Esophagus muscularis mucosa (tissue), 4 donors: ENCODE measurements at places on chromosomes 1 and 21. TPM values are rescaled to one million over a fixed set of nuclear protein-coding genes. Genes with fewer than 3 reads are reported as not detected.

GRCh38 chr1:24390924-24391782, 22.4 kb downstream of the STPG1 start:
- peak overlapping the region; percentile 78 for H3K27ac ChIP-seq
- peaks cover 23% of the 10 kb centered on the region for H3K36me3 ChIP-seq

- peaks cover 43% of the 10 kb centered on the region for H3K4me1 ChIP-seq
- H3K4me3 ChIP-seq = no peak overlapping the region
- peak; percentile 95 for DNase-seq
- peak overlapping the region; percentile 49 for H3K27ac ChIP-seq
- H3K36me3 ChIP-seq = no peaks in the 10 kb centered on the region
These were observed 99.7 kb downstream of the NMNAT2 start for GRCh38 chr1:183318433-183318832.

The RASAL2 gene
- 11.6 TPM for total RNA-seq

- DNase-seq = no peak
- H3K4me3 ChIP-seq = no peak overlapping the region
- no peaks in the 10 kb centered on the region for H3K36me3 ChIP-seq
- no peak overlapping the region for H3K27ac ChIP-seq
- H3K27me3 ChIP-seq = no peaks in the 10 kb centered on the region
- no peaks in the 10 kb centered on the region for H3K4me1 ChIP-seq
These were observed 4.9 kb downstream of the HAO2 start for GRCh38 chr1:119373465-119373864.

DNA sequence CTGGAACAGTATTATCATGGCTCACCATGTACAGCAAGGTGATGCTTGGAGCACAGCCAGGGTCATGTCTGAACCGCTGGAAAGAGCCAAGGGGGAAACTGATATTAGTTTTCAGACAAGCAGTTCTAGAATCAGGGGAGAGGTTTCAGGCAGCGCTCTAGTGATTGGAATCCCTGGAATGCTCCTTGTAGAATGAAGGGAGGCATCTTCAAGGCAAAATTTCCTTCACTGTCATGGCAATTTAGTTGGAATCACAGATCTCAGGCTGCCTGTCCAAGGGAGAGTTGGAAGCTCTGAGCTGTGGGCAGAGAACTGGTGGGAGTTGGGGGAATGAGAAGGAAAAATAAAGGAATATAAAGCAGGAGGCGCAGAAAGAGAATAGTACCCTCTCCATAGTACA, 737.1 kb downstream of the PTPRU start:
- no peak overlapping the region for H3K27ac ChIP-seq
- no peaks in the 10 kb centered on the region for H3K27me3 ChIP-seq
- H3K4me3 ChIP-seq = no peak overlapping the region
- no peaks in the 10 kb centered on the region for H3K36me3 ChIP-seq
- DNase-seq = no peak

The TACSTD2 gene
- total RNA-seq = 2.5 TPM

DNA sequence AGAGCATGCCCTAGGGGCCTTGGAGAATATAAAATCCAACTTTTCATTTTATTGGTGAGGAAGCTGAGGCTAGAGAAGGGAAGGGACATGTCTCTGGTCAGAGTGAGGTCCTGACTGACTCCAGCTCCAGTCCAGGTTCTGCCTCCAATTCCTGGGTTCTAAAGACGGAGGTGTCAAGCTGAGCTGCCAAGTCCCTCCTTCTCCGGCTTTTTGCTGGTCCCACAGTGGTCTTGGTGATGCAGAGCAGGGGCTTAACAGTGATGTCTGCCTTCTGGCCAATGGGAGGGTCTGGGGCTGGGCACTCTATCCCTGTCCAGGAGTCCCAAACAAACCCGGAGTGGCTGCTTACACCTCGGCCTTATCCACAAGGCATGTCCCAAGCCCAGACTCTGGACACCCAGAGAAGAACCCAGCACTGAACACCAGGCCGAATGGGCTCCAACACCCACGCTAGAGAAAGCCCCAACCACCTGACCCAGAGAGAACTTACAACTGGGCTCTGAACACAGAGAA, 104.8 kb downstream of the EBNA1BP2 start:
- no peak for DNase-seq
- H3K4me3 ChIP-seq = no peak overlapping the region
- H3K36me3 ChIP-seq = no peaks in the 10 kb centered on the region

DNA sequence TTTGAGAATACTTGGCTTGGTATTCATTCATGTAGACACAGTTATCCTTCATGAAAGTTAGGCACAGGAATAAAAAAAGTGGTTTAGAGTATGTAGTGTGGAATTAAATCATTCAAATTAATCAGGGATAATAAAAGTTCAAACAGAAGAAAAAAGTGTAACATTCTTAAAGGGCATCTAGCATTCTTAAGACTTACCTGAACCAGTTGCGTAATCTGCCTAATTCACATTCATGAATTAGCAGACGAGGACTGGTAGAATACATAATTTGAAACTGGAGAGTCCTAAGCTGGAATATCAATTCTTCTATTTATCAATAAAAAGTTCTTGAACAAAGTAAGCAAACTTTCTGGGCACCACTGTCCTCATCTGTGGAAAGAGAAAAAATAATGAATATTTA, 157.0 kb upstream of the DEPDC1 start:
- H3K4me3 ChIP-seq = no peak overlapping the region
- H3K27ac ChIP-seq = no peak overlapping the region
- DNase-seq = no peak
- no peaks in the 10 kb centered on the region for H3K4me1 ChIP-seq

GRCh38 chr1:164443166-164443565, 115.8 kb upstream of the PBX1 start:
- H3K27ac ChIP-seq = no peak overlapping the region
- H3K4me3 ChIP-seq = no peak overlapping the region
- no peaks in the 10 kb centered on the region for H3K36me3 ChIP-seq
- peaks cover 27% of the 10 kb centered on the region for H3K4me1 ChIP-seq

The MAGOH gene
- 33.9 TPM for total RNA-seq

- H3K27me3 ChIP-seq = no peaks in the 10 kb centered on the region
- no peak overlapping the region for H3K27ac ChIP-seq
- no peaks in the 10 kb centered on the region for H3K4me1 ChIP-seq
- DNase-seq = no peak
- no peak overlapping the region for H3K4me3 ChIP-seq
- H3K36me3 ChIP-seq = no peaks in the 10 kb centered on the region
These were observed 193.5 kb downstream of the PDE4B start for GRCh38 chr1:65986146-65986545.

GRCh38 chr1:42221456-42221855, 56.9 kb upstream of the GUCA2A start:
- H3K27ac ChIP-seq = no peak overlapping the region
- H3K4me3 ChIP-seq = no peak overlapping the region
- peaks cover 9% of the 10 kb centered on the region for H3K4me1 ChIP-seq
- DNase-seq = no peak
- no peaks in the 10 kb centered on the region for H3K36me3 ChIP-seq
- H3K27me3 ChIP-seq = no peaks in the 10 kb centered on the region

DNA sequence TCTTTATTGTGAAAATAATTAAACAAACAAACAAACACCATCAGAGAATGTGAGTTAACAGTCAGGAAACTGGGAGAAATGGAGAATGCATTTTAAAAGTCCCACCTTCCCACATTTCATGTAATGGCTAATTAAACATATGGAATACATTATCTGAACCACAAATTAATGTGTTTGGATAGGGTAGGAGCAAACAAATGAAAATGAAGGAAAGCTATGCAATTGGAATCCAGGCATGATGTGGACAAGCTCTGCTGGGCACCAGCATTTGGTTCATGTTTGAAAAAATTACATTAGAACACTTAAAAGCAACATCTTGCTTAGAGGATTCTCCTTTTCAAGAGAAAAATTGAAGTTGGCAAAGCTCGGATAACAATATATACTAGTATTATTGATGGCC, 628.1 kb downstream of the LMO4 start:
- no peak overlapping the region for H3K4me3 ChIP-seq
- peaks cover 18% of the 10 kb centered on the region for H3K4me1 ChIP-seq
- H3K36me3 ChIP-seq = no peaks in the 10 kb centered on the region
- no peak overlapping the region for H3K27ac ChIP-seq
- no peak for DNase-seq

DNA sequence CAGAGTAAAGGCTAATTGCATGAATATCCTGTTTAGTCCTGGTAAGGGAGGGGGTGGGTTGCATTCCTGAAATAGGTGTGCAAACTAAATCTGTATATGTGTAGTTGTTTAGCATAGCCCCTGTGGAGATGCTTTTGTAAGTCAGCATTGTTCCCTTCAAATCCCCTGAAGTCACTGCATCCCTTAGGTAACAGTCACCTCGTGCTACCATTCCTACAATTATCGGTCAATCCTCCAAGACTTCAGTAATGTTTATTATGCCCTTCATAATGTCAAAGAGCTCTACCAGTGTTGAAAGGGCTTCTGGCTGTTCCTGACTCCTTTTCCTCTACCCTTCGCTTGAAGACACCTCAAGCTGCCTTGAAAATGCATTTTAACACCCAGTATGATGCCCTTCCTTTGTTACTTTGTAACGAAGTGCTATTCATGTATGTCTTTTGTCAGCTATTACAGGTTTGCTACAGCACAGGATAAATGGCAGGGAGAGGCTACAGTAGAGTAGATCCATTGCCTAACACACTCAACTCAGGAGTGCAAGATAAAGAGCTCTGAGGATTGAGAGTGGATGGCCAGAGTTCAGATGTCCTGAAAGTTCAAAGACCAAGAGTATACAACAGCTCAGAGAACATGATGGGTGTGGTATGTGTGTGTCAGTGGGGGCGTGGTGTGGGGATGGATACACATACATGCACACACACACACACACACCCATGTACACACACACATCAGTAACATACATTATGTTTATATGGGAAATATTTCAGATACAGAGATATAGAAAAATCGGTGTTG, 27.4 kb upstream of the FOXD3 start:
- no peaks in the 10 kb centered on the region for H3K4me1 ChIP-seq
- peaks cover 18% of the 10 kb centered on the region for H3K27me3 ChIP-seq
- no peak overlapping the region for H3K27ac ChIP-seq
- H3K36me3 ChIP-seq = no peaks in the 10 kb centered on the region

The MEX3A gene
- total RNA-seq = 1.6 TPM

DNA sequence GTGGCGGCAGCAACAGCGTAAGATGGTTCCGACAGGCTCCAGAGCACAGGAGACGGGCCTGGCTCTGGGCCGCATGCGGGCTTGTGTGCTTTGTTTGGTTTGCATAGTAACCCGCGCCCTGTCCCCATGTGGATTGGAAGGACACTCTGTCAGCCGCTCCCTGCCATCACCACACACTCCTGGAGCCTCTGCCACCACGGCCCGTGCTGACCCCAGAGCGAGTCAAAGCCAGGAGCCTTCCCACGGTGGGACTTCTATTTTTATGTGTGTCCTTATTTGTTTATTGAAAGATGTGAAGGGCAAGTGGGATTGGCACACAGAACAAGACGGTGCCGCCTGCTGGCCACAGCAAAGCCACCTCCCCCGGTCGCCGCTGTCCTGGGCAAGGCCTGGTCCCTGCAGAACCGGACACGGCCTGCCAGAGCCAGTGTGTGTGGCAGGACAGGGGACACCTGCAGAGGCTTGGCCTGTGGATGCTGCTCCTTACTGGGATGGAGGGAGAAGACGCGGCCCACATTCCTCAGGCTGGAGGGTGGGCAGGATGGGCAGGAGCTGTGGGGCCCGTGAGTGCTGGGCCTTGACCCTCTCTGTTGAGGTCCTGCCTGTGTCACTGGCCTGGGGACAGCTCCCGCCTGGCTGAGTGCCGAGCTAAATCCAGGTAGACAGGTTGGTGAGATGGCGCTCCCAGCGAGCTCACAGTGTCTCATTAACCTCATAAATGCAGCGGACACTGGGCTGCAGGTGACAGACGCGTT, 64.4 kb downstream of the AGPAT3 start:
- H3K4me3 ChIP-seq = no peak overlapping the region
- no peak for DNase-seq

The S100A8 gene
- 9.9 TPM for total RNA-seq

The TBX15 gene
- total RNA-seq = 1.2 TPM

GRCh38 chr1:93567255-93567918, 114.2 kb downstream of the BCAR3 start:
- H3K4me3 ChIP-seq = no peak overlapping the region
- peaks cover 93% of the 10 kb centered on the region for H3K36me3 ChIP-seq

- DNase-seq = peak; percentile 98
- peak within 1 kb of the TSS; percentile 84 for H3K27ac ChIP-seq
- peak within 1 kb of the TSS; percentile 97 for H3K4me3 ChIP-seq
- peaks cover 14% of the 10 kb centered on the region for H3K27me3 ChIP-seq
- no peaks in the 10 kb centered on the region for H3K36me3 ChIP-seq
These were observed at the start of gene LRRC47 for GRCh38 chr1:3796215-3797061. Gene LRRC47, minus strand, starts transcription at chr1:3796498. Its CDS starts 22 bp downstream, at chr1:3796476.

The CD1E gene
- total RNA-seq = not detected

- H3K27me3 ChIP-seq = no peaks in the 10 kb centered on the region
- DNase-seq = no peak
- H3K27ac ChIP-seq = no peak overlapping the region
- peaks cover 21% of the 10 kb centered on the region for H3K4me1 ChIP-seq
- no peaks in the 10 kb centered on the region for H3K36me3 ChIP-seq
These were observed 51.3 kb downstream of the HLCS start for GRCh38 chr21:36915014-36915695.

The KRTAP25-1 gene
- not detected for total RNA-seq

DNA sequence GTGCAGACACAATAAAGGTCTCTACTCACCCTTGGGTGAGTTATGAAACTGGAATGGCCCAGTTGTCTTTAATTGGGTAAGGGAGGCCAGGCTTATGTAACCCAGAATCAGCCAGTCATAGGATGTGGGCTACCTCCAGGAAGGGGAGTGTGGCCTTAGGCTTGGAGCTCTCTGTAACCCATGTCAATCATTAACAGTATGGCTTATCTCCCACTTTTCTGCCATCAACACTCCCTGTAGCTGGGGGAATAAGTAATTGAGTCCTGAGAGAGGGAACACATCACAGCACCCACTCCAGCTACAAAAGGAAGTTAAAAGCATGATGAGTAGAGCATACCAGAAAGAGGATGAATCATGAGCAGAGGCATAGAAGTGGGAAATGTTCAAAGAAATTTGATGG, 327.0 kb upstream of the DUSP10 start:
- no peaks in the 10 kb centered on the region for H3K36me3 ChIP-seq
- H3K4me3 ChIP-seq = no peak overlapping the region
- H3K27ac ChIP-seq = no peak overlapping the region
- no peak for DNase-seq
- H3K4me1 ChIP-seq = no peaks in the 10 kb centered on the region
- H3K27me3 ChIP-seq = no peaks in the 10 kb centered on the region

GRCh38 chr1:179818260-179818659, 59.3 kb downstream of the TOR1AIP2 start:
- H3K4me1 ChIP-seq = peaks cover 45% of the 10 kb centered on the region
- DNase-seq = no peak
- H3K27ac ChIP-seq = no peak overlapping the region
- no peak overlapping the region for H3K4me3 ChIP-seq
- no peaks in the 10 kb centered on the region for H3K36me3 ChIP-seq

The THEM4 gene
- 13.2 TPM for total RNA-seq

- DNase-seq = no peak
- H3K27ac ChIP-seq = no peak overlapping the region
- H3K27me3 ChIP-seq = no peaks in the 10 kb centered on the region
- no peaks in the 10 kb centered on the region for H3K4me1 ChIP-seq
- no peak overlapping the region for H3K4me3 ChIP-seq
These were observed 607.6 kb upstream of the ADGRL4 start for GRCh38 chr1:79614106-79614505.

- H3K4me1 ChIP-seq = peaks cover 37% of the 10 kb centered on the region
- H3K27ac ChIP-seq = no peak overlapping the region
- H3K27me3 ChIP-seq = no peaks in the 10 kb centered on the region
- no peak for DNase-seq
- H3K36me3 ChIP-seq = no peaks in the 10 kb centered on the region
- H3K4me3 ChIP-seq = no peak overlapping the region
These were observed 217.1 kb downstream of the RERE start for GRCh38 chr1:8600336-8600735.
